ENCODE measurements at places on chromosomes 3 and 15.

DNA sequence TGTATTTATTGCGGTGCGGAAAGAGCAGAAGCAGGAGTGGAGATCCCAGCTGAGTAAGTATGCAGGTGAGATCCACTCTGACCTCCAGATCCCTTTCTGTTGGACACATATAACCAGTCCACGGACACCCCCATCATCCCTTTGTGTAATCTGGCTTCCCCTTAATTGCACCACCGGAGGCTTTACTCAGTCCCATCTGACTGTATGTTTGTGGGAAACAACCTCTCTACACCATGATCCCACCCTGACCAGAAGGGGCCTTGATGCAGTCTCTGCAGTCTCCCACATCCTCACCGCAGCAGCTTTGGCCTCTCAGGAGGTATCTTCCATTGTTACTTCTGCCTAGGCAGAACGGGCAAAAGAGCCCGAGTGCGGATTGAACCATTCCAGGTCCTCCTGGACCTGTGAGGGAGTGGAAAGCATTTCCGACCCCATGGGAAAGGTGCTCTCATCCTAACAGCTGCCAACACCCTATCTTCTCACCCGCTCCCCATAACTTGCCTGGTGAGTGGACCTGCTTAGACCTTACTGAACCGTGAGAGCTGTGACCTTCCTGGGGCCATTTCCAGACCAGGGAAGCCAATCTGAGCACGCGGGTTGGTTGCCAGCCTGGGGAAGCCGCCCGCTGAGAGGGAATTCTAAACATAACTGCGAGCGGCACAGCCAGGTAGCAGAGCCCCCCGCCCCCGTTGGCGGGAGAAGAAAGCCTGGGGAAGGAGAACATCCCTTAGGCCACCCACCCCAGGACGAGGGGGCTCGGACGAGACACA is 1.1 kb downstream of the SLCO2A1 start:
- no peak for DNase-seq

DNA sequence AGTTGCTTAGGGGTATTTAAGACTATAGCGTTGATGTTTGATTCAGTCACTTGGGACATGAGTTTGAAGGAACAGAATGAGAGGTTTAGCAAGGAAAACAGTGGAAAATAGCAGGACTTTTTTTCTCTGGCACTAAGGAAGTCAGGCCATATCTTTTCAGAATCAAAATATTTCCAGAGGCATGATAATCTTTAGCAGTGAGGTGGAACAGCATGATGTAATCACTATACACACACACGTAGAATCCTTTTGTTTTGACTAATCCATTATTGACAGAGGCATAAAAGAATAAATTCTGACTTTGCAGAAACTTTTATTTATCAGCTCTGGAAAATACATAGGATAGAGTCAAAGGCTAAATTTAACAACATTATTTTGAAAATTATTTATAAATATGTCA is 174.1 kb downstream of the ZPLD1 start:
- DNase-seq = no peak

DNA sequence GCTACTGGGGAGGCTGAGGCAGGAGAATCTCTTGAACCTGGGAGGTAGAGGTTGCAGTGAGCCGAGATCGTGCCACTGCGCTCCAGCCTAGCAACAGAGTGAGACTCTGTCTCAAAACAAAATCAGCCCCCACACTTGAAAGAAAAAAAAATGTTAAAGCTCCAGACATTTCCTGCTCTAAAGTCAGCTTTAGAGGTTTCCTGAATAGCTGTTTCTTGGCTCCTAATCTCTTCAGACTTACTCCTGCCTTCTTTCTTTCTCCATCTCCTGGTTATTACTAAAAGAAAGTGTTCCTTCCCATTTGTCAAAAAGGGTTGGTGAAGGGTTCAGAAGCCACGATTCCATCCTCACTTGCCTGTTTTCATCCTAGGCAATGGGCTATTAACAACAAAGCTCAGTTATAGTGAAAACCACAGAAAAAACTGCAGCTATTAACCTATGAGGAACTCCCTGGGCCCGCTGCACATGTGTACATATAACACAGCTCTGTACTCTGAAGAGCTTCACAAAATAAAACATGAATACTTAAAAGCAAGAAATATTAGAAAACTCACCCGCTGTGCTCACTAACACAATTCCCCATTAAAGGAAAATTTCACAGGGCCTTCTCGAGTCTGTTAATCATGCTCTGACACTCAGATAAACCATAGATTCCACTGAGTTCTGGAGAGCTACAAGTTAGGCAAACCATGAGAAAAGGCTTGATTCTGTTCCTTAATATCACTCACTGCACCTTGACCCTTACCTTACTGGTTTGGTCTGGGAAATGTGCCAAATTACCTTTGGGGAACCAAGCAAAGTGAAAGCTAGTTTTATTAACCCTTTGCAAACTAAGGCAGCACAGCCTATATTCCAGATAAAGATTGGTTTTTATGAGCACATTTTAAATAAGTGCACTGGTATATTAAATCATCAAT is 89.9 kb upstream of the TSPAN3 start:
- DNase-seq = no peak

- no peak for DNase-seq
These were observed 91.5 kb downstream of the ST6GAL1 start for GRCh38 chr3:187021748-187022402.

DNA sequence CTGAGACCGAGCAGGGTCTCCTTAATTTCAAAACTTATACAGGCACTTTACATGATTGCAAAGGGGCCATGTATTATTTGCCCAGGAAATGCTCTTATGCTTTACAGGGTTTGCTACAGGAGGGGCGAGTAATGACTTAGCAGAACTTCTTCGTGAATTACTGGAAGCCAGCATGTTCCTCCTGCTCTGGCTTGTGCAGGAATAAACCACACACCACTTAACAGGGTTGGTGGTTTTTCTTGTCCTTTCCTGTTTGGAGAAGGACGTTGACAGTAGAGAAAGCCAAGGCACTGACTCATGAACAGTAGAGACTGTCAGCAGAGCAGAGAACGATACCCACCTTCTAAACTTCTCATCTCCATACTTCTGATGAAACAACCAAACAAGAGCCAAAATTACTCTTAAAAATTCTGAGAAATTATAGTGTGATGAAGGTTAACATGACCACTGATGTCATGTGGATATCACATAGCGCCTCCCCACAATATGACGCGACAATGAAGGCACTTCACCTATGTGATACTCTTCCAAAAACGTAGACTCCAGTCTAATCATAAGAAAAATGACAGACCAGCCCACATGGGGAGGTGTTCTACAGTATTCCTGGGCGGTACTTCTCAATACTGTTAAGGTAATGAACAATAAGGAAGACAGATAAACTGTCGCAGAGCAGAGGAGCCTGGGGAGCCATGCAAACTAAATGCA is 24.7 kb upstream of the MCTP2 start:
- DNase-seq = peak; percentile 88

DNA sequence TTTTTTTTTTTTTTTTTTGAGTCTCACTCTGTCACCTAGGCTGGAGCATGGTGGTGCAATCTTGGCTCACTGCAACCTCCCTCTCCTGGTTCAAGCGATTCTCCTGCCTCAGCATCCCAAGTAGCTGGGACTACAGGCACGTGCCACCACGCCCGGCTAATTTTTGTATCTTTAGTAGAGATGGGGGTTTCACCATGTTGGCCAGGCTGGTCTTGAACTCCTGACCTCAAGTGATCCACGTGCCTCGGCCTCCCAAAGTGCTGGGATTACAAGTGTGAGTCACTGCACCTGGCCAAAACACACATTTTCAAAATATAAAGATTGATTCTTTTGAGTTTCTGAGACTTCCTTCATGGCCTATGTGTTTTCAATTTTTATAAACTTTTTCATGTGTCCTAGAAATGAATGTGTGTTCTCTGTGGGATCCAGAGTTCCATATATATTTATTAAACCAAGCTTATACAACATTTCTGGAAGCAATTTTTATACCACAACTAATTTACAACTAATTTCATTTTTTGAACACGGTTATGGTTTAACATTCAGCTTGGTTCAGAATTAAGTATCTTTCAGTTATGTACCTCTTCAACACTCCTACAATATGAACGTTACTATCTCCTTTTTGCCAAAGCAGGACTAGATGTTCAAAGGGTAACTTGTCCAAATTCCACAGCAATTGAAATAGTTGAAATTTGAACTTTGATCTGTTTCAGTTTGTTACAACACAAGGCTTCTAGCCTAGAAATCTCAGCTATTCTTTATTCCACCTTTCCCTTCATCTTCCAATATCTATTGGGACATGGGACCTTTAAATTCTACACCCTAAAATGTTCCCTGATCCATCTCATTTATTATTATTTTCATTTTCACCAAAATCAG is 1.5 kb downstream of the ACAD11 start:
- DNase-seq = no peak

DNA sequence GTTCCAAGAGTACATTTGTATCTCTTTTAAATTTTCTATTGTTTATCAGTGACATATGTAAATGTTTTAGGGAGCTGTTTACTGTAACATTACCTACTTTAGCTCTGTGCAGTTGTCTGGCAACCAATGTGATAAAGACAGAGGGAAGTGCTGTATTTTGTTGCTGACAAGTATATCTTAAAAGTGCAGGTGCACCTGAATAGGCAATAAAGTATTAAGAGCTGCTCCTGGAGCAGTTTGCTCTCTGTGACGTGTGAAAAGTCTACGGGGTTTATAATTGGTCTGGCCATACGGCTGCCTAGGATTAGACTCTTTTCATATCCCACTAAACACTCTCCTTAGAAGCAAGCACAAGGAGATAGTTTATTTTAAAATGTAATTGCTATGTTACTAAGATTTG is 178.3 kb downstream of the IGF1R start:
- DNase-seq = no peak

- DNase-seq = no peak
These were observed 511.4 kb upstream of the CBLB start for GRCh38 chr3:106380232-106380631.

- DNase-seq = peak; percentile 44
These were observed 115.7 kb downstream of the SERPINI1 start for GRCh38 chr3:167851171-167851570.

DNA sequence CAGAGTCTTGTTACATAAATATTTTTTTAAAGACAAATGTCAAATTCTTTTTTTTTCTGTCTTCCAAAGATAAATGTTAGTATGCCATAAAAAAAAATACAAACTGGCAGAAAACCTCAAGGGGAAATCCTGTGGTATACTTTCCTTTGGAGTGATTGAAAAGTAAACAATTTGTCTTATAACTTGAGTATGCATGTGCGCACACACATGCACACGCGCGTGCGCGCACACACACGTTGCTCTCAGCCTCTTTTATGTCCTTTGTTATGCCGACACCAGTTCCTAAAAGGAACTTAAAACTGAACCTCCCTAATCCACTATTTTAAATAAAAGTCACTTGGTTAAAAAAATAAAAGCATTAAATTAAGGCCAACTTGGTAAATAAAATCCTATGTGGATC is 58.1 kb downstream of the TGFBR2 start:
- DNase-seq = no peak

GRCh38 chr3:57281715-57282114 is 10.8 kb downstream of the ASB14 start:
- DNase-seq = peak; percentile 69

- peak; percentile 75 for DNase-seq
These were observed 113.5 kb downstream of the IGF2BP2 start for GRCh38 chr3:185711255-185711870.

DNA sequence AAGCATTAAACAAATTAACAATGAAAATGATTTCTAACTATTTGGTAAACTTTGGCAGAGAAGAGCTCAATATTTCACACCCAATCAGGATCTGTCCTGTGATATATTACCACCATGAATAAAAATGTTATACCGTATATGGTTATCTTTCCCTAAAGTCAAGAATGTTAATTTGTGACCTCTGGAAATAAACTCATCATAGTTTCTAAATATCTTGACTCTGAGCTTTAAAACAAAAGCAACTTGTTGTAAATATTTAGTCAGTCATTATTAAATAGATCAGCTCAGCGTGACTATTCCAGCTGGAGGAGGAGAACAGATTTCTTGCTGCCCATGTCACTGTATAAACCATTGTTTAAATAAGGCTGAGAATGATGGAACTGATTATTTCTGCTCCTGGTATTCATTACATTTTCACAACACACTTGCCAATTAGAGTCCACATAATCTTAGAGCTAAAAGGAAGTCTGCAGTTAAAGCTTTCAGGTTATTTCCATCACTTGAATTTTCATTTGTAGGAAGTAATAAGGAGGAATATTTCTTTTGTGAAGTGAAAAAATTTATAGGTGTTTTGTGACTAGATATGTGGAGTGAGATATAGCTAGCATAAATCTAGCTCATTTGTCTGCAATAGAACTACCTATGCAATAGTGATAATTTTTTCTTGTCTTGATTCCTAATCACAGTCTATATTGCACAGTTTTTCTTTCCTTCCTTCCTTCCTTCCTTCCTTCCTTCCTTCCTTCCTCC is 106.5 kb upstream of the P2RY1 start:
- DNase-seq = no peak

- peak; percentile 4 for DNase-seq
These were observed 103.4 kb downstream of the MINAR1 start for GRCh38 chr15:79535536-79535935.

DNA sequence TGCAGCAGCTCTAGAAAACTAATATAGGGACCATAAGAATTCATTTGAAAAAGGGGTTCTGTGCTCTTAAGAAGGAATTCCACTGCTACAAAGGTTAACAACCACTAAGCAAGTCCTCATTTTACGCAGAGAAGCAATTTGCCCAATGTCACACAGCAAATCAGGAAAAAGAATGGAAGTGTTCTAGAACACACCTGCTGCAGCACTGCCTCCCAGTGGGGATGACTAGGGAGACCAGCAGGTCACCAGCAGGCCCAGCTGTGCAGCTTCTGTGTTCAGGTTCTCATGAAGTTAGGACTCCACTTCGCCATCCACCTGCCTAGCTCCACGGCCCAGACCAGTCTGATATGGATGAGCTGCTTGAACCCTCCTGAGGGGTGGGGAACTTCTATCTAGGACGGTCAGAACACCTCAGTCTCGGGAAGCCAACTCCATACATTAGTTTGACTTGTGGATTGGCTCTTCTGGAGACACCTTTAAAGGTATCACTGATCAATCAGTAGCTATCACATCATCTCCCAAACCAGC is 18.6 kb downstream of the POMGNT2 start:
- DNase-seq = no peak

GRCh38 chr3:143081844-143082778 is 37.5 kb upstream of the CHST2 start:
- DNase-seq = no peak

GRCh38 chr15:75455982-75456531 is 4.6 kb upstream of the SIN3A start:
- peak; percentile 59 for DNase-seq

- peak; percentile 77 for DNase-seq
These were observed 161.2 kb upstream of the TMCO5A start for GRCh38 chr15:37773111-37773860.

GRCh38 chr3:156535798-156536197 is 19.1 kb downstream of the SSR3 start:
- DNase-seq = no peak

Measured in HT1080 (cell line).